Upper lobe of right lung (tissue), 1 donor: ENCODE measurements at places on chromosomes 12 and 14. TPM values are rescaled to one million over a fixed set of nuclear protein-coding genes. Genes with fewer than 3 reads are reported as not detected.

Gene PLA2G1B
- total RNA-seq = 62.2 TPM

Gene C12orf54
- total RNA-seq = not detected

Gene LRTM2
- total RNA-seq = not detected

Gene AQP2
- not detected for total RNA-seq

DNA sequence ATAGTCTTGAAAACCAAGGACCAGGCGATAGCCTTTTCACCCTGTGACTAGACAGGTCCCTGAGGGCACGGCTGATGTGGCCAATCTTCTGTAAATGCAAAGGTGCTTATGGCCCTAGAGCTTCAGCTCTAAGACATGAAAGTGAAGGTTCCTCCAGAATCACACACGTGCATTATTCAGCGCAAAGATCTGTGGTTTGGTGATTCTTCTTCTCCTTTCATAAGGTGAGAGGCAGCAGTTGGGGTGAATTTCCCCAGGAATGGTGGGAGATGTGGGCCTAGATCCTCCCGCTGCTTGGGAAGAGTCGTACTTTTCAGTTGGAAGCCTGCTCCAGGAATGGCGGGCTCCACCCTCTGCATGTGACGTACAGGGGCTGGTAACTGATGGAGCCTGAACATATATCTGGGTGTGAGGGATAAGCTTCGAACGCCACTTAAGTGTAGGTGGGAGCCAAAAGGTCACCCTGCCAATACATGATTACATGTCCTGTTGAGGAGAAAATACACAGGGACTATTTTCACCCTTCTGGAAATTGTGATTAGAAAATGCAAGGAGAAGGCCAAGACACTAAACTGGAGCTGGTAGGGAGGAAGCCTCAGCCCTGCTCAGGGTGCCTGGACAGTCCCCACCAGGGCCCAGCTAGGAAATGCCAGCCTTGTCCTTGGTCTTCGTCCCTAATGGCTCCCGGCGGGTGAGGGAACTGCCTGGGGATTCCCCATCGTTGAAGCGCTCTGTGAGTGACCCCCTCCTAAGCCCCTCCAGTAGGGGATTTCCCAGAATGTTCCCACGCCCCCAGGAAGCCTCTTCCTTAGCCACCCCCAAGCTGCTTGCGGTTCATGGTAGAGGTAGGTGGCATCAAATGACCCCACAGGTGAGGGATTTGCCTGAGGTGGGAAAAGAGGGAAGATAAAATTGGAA is 17.6 kb downstream of the BATF start:
- DNase-seq = no peak

- DNase-seq = no peak
Measured at GRCh38 chr12:96872961-96873360, 34.1 kb upstream of the NEDD1 start.

DNA sequence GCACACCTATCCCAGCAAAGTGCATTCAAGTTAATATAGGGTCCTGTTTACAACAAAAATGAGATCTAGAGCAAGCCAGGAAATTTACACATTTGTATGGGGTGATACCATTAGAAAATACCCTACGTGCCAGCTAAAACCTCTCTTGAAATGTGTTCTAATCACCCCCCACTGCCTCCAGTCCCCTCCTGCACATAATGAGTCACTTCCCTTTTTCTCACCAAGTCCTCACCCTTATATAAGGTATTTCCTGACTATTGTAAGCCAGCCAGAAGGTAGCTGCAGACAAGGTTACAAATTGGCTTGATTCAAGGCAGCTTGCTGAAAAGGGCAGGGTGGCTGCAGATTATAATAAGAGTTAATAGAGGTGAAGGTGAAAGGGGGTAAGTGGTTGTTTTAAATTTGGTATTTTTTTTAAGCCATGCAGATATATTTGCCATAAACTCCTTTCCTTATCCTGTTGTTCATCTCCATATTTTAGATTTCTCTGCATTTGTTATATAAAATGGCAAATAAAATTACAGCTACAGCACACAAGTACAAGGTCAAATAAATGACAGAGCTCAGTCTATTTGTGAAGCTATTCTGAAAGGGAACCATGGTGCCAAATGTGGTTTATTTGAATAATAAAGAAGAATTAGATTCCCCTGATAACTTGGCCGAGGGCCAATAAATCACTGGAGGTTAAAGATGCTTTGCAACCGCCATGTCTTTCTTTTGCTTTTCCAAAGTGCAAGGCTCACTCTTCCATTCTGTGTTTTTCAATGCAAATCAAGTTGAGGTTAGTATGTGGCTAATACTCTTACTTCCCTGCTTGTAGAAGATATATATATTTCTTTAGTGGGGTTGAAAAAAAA is 385.9 kb downstream of the EGLN3 start:
- DNase-seq = no peak

- DNase-seq = no peak
Measured at GRCh38 chr12:53044896-53045695, 4.8 kb upstream of the TNS2 start.
